ENCODE measurements at places on chromosomes 3 and 15. TPM values are rescaled to one million over a fixed set of nuclear protein-coding genes. Genes with fewer than 3 reads are reported as not detected.

Gene MYO5C
- total RNA-seq = 0.98 TPM

Gene LMOD3
- under 0.01 TPM for total RNA-seq

Gene CCNB2
- total RNA-seq = 2.7 TPM

Gene CHRFAM7A
- 2.7 TPM for total RNA-seq

Gene PLS1
- total RNA-seq = 1.5 TPM

Gene PSMA4
- total RNA-seq = 100 TPM

Gene LRRC31
- not detected for total RNA-seq

Gene PLSCR4
- 6.4 TPM for total RNA-seq

Gene VILL
- 9.1 TPM for total RNA-seq

Gene ZNF662
- total RNA-seq = 15.0 TPM

Gene NOX5
- not detected for total RNA-seq

Gene PARP9
- 3.0 TPM for total RNA-seq

Gene CNTN3
- total RNA-seq = 28.3 TPM

Gene SNTN
- not detected for total RNA-seq

Gene SPINK8
- total RNA-seq = not detected

Gene FRMD5
- 19.7 TPM for total RNA-seq

Gene ZNF502
- 10.8 TPM for total RNA-seq

Gene CD276
- total RNA-seq = 36.6 TPM

Gene ZNF860
- 2.2 TPM for total RNA-seq

Gene GP5
- under 0.01 TPM for total RNA-seq

Gene CFAP100
- total RNA-seq = 2.5 TPM

Gene ISL2
- total RNA-seq = not detected

Gene PIGZ
- total RNA-seq = 3.4 TPM

Gene ELP6
- total RNA-seq = 17.2 TPM

Gene SLC2A2
- total RNA-seq = not detected

Gene PPM1L
- total RNA-seq = 78.4 TPM

Gene CSPG5
- 111 TPM for total RNA-seq

Gene SCAANT1
- total RNA-seq = not detected

Gene KCNMB3
- total RNA-seq = 1.7 TPM

Gene SLC12A1
- 0.98 TPM for total RNA-seq

Gene ARPP21
- total RNA-seq = 224 TPM

Gene LYZL4
- not detected for total RNA-seq

Gene ALDH1A2
- 4.9 TPM for total RNA-seq

Gene CHRNA5
- 2.0 TPM for total RNA-seq

Gene KCNAB1
- total RNA-seq = 19.9 TPM

Gene LRRN1
- 29.7 TPM for total RNA-seq

Gene SHF
- 46.7 TPM for total RNA-seq

Gene LRRC2
- total RNA-seq = 2.5 TPM

Gene PTH1R
- total RNA-seq = 0.98 TPM

Gene ALDH1L1
- total RNA-seq = 3.4 TPM

Gene ZIC1
- total RNA-seq = 12.3 TPM

Gene NANOGP8
- total RNA-seq = 0.25 TPM

Gene DPPA4
- 0.98 TPM for total RNA-seq

Gene CPB1
- not detected for total RNA-seq

Gene IMPG2
- total RNA-seq = 1.7 TPM

Gene COLQ
- 1.7 TPM for total RNA-seq

Gene EPHB3
- total RNA-seq = 3.7 TPM

Gene TEX55
- total RNA-seq = not detected

Gene ERICH6
- 0.25 TPM for total RNA-seq

Gene SUCNR1
- total RNA-seq = 0.25 TPM

Measured in temporal lobe (tissue), 4 donors.